ENCODE measurements at places on chromosomes 2 and 18.
A peak's percentile ranks its signal among the peaks of the same experiment; 100 is the strongest.

DNA sequence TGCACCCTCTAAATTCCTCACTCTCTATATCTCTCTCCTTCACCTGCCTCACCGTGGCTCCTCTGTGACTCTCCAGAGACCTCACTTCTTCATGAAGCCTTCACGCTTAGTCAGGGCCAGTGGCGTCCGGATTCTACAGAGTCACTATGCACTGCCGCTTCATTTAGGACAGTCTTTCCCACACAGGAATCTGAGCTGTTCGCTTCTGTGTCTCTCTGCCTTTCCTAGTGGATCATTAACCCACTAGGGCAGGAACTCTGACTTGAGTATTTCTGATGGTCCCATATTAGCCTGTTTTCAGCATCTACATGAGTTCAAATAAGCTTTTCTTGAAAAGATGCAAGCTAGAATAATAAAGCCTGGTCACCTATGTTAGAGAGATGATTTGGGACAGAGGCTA lies 180.2 kb upstream of the DOK6 start:
- no peak for DNase-seq

DNA sequence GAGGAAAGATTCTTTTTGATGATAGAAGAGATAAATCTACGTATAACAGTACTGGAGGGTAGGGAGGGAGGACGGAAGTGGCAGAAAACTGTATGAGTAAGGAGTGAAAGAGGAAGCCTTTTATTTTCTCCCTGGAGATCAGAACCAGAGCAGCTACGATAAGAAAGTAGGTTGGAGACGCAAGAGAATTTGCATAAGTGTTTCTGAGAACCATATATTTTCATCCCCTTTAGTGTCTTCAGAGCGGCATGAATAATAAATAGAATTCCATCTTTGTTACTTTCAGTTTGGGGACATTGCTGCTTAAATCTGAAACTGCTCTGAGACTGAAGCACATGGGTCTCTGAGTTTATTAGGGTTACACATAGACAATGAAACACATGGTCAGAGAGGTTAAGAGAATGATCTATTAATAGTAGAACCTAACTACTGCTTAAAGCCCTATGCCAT lies 230.2 kb upstream of the TNP1 start:
- no peak for DNase-seq

- DNase-seq = no peak
These were observed 23.4 kb upstream of the TANK start for GRCh38 chr2:161136696-161137324.

GRCh38 chr2:140359056-140359771 lies 1579.0 kb upstream of the NXPH2 start:
- no peak for DNase-seq

DNA sequence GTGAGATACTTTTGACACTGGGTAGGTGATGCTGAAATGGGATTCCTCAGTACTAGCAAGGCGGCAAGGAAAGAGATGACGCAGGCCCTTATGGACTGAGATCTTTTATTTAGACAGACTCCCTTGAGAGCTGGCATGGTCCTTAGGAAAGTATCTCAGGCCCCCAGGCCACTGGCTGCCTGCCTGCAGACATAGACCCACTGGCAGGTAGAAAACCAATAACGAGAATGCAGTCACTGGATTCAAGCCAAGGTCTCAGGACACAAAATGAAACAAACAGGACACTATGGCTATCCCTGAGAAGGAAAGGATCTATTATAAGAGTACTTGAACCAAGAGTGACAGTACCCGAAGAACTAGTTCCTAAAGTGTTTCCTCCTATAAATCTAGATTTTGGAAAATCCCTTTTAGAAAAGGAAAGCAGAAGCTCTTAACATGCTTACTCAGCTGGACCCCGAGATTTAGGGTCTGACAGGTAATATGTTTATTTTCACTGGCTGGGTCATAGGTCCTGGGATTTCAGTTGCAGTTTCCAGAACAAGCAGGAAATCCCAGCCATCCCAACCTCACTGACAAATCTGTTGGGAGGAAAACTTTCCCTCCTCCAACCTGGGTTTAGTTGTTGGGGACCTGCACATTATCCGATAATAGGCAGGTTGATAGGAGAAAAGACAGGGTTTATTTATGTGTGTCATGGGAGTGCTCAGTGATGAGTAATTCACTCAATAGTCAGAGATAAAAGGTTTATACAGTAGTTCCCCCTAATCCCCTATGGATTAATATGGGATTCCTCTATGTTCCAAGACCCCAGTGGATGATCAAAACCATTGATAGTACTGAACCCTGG lies 44.5 kb downstream of the COMMD1 start:
- peak; percentile 21 for DNase-seq

DNA sequence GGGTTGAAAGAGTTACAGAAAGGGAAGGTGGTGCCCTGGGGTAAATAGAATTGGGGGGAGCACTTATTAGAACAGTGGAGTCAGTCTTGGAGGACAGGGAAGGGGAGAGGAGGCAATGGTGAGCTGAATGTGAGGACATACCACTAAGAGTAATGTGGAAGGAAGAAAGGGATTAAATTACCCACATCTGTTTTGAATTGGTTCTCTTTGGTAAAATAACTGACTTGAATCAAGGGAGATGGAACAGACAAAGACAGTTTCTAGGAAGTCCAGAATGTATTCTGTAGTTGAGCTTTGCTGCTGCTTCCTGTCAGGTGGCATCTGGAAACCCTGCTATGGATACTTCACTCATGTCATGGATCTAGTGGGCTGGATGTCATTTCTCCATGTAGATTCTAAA lies 6.7 kb downstream of the SETBP1 start:
- no peak for DNase-seq

GRCh38 chr18:74276609-74277008 lies 15.2 kb downstream of the CYB5A start:
- DNase-seq = no peak

DNA sequence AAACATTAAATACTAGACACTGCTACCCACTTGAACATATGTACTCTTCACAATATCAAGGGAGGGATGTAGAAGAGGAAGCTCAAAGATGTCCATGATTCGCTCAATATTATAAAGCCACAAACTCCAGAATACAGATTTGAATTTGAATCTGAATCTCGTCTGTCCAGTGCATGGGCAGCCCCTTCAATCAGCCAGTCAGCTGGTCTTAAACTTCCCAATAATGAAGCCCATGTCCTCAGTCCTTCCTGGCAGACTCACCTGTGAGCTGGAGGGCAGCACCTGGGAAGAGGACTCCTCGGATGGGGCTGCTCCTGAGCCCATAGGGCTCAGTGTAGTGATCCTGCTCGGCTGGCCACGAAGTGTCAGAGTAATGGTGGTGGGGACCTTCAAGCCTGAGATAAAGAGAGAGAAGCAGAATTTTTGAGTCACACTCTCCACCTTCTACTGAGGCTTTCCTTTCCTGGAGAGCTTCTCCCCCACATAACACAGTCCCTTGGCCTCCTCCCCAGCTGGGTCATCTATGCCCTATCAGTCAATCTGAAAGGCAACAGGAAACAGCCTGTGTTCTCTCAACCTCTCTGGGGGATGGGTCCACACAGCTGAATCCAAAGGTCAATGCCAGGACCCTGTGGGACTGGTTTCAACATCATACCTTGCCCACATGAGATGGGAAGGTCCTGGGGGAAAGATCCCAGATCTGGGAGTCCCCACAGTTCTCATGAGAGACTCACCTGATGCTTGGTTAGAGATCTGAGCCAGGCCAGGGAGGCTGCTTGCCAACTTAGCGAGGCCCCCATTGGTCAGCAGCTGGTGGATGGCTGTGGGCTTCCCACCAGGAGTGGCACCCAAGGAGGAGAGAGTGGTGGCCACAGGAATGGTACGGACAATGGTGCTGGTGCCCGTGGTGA lies 36.5 kb downstream of the KANSL3 start:
- no peak for DNase-seq

- DNase-seq = no peak
These were observed 26.7 kb upstream of the ST8SIA3 start for GRCh38 chr18:57325491-57326166.

DNA sequence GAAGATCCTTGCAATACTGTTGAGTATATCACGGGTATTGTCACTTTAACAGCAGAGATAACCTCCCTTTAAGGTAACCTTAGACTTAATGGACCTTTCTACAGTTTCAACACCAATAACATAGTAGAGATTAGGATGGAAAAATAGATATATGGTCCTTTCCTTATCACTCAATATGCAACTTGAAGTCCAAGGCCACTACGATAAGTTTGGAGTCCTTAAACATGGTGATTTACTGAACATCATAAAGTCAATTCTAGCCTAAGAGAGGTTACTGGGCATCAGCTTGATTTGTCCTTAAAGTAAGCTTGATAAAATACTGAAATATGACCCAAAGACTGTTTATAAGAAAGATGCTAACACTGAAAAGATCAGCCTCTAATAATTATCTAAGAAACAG lies 203.2 kb downstream of the STK39 start:
- DNase-seq = no peak

DNA sequence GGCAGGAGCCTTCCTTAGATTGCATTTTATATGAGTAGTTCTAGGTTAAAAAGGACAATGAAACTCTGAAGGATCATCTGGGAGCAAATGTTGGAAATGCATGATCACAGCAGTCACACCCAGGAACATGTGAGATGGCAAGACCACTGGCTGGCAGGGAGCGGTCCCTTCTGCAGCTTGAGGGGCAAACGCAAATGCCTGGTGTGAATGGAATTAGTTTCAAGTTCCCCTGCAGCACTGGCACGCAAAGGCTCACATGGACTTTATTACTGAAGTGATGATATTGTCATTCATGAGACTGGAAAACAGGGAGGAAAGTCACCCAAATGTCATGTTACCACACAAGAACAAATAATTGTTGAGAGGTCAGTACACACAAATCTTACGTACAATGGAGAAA lies 223.3 kb downstream of the FBXO15 start:
- DNase-seq = no peak

Measured in right kidney (tissue), 9 donors.